ENCODE measurements at places on chromosomes 16 and 17. TPM values are rescaled to one million over a fixed set of nuclear protein-coding genes. Genes with fewer than 3 reads are reported as not detected.

SLFN14 gene
- total RNA-seq, result 0.95 TPM

CMTM2 gene
- 2.1 TPM for total RNA-seq

ITGB4 gene
- total RNA-seq, result 0.54 TPM

SDR42E1 gene
- 0.74 TPM for total RNA-seq

ZDHHC7 gene
- total RNA-seq, result 46.5 TPM

ARL4D gene
- 35.7 TPM for total RNA-seq

GRCh38 chr16:13041646-13042290 lies 140.4 kb downstream of the SHISA9 start:
- no peaks in the 10 kb centered on the region for H3K4me1 ChIP-seq
- peaks cover 4% of the 10 kb centered on the region for H3K27me3 ChIP-seq
- DNase-seq, result no peak
- H3K36me3 ChIP-seq, result no peaks in the 10 kb centered on the region
- no peak overlapping the region for H3K27ac ChIP-seq

- H3K36me3 ChIP-seq, result peaks cover 8% of the 10 kb centered on the region
- no peak overlapping the region for H3K4me3 ChIP-seq
- H3K27me3 ChIP-seq, result peaks cover 22% of the 10 kb centered on the region
- H3K27ac ChIP-seq, result no peak overlapping the region
- peak; percentile 62 for DNase-seq
- peaks cover 11% of the 10 kb centered on the region for H3K4me1 ChIP-seq
Measured at GRCh38 chr17:2050300-2051060, 4.4 kb upstream of the HIC1 start.

DNA sequence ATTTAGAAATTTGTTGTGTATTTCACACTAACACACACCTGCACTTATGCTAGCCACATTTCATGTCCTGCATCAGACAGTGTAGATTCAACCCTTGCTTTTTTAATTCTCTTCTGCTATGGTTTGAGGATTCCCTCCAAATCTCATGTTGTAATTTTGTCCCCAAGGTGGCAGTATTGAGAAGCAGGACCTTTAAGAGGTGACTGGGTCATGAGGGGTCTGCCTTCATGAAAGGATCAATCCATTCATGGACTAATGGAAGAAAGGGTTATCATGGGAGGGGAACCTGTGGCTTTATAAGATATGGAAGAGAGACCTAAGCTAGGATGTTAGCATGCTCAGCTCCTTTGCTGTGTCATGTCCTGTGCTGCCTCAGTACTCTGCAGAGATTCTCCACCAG lies 1032.2 kb downstream of the CDH11 start:
- H3K4me3 ChIP-seq, result no peak overlapping the region
- no peaks in the 10 kb centered on the region for H3K4me1 ChIP-seq
- H3K36me3 ChIP-seq, result no peaks in the 10 kb centered on the region
- H3K27me3 ChIP-seq, result no peaks in the 10 kb centered on the region

- H3K27me3 ChIP-seq, result peaks cover 8% of the 10 kb centered on the region
- H3K27ac ChIP-seq, result no peak overlapping the region
- peaks cover 20% of the 10 kb centered on the region for H3K36me3 ChIP-seq
- peak overlapping the region; percentile 89 for H3K4me3 ChIP-seq
- H3K4me1 ChIP-seq, result no peaks in the 10 kb centered on the region
Measured at GRCh38 chr17:5097101-5097834, 14.4 kb downstream of the ZNF232 start.

DNA sequence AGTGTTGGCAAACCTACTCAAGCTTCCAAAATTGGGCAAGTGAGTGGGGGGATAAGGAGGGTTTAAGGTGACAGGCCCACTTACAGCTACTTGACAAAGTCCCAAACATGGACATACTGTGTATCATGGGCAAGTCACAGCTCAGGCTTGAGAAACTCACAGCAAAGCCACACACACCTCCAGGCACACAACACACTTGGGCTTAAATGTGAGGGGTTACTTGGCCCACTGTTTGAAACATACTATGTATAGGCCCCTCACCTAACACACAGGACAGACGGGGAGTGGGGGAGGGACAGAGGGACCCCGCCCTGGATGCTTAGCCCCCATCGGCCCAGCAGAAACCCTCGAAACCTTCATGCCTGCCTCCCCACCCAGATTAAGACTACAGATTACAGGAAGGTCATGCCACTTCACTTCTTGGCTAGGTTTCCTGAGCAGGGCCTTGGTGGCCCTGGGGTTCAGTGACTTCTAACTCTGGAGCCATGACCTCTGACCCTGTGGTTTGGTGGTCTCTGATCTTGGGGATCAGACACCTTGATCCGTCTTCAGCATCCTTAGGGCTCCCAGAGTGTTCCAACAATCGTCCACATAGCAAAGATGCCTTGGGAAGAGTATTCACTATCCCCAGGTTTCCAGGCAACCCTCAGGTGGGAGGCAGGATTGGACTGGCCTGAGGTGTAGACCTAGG lies 2.3 kb upstream of the SAMD14 start:
- peaks cover 27% of the 10 kb centered on the region for H3K36me3 ChIP-seq
- no peak overlapping the region for H3K4me3 ChIP-seq
- DNase-seq, result no peak

DNA sequence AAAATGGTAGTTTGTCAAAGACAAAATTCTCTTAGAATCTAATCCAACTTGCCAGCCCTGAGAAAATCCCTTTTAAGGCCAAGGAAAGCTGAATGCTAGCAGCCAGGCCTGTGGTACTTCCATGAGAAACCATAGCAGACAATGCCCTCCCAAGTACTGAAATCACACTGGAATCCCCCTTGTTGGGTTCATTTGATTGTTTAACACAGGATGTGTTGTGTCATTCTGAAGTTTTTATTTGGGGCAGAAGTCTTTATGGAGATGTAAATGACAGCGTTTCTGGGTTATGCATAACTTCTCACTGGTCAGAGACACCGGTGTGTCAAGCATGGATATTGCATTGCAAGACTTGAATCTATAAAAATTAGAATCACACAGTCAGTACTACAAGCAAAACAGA lies 6.0 kb upstream of the ARL2BP start:
- peaks cover 31% of the 10 kb centered on the region for H3K36me3 ChIP-seq
- H3K4me1 ChIP-seq, result no peaks in the 10 kb centered on the region
- no peak overlapping the region for H3K4me3 ChIP-seq
- peaks cover 4% of the 10 kb centered on the region for H3K27me3 ChIP-seq
- no peak for DNase-seq

DNA sequence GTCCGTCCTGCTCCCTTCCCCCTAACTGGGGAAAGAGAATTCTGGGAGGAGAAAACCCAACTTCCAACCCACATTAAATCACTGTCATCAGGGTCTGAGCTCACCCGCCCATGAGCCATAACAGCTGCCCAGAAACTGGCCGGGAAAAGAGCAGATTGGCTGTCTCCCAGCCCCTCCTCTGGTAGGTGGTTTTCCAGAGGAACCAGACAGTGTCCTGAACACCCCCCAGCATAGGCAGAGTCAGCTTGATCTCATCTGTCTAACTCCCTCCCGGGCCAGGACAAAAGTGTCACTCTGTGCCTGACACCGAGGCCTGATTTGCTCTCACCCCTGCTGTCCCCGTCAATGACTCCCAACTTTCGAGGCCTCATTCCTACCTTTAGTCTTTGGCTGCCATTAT lies 197.0 kb downstream of the AXIN2 start:
- H3K27me3 ChIP-seq, result no peaks in the 10 kb centered on the region
- H3K27ac ChIP-seq, result no peak overlapping the region
- H3K4me1 ChIP-seq, result peaks cover 5% of the 10 kb centered on the region

DNA sequence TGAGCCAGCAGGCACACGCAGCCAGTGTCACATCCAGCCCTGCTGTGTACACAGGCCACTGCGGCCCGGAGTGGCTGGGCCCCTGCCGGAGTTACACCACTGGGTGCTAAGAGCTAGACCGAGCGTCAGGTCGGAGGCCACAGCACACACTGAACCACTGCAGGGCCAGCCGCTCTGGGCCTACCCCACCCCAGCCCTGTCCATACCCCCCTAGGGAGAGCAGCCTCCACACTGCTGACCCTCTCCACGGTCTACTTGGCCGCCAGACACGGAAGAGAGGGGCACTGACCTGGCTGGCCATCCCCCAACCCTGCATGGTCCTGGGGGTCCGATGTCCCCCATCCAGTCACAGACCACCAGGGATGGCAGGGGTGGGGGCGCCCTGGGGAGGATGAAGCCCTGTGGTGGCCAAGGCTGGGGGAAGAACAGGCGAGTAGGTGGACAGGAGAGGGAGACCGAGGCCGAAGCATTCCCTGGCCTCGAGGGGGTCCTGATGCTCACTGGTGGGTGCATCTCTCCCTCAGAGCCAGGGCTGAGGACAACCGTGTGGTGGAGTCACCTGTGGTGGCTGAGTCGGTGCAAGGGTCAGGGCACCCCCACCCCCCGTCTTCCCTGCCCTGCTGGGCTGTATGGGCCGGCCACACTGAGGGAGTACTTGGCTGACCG lies 34.9 kb upstream of the ZC3H18 start:
- H3K4me3 ChIP-seq, result no peak overlapping the region
- H3K27me3 ChIP-seq, result peaks cover 13% of the 10 kb centered on the region
- peaks cover 5% of the 10 kb centered on the region for H3K36me3 ChIP-seq
- DNase-seq, result no peak
- no peak overlapping the region for H3K27ac ChIP-seq

GRCh38 chr16:69150146-69150865 lies 17.9 kb downstream of the UTP4 start:
- H3K27ac ChIP-seq, result no peak overlapping the region
- H3K4me3 ChIP-seq, result no peak overlapping the region
- no peaks in the 10 kb centered on the region for H3K27me3 ChIP-seq
- peak; percentile 69 for DNase-seq
- H3K4me1 ChIP-seq, result no peaks in the 10 kb centered on the region

DNA sequence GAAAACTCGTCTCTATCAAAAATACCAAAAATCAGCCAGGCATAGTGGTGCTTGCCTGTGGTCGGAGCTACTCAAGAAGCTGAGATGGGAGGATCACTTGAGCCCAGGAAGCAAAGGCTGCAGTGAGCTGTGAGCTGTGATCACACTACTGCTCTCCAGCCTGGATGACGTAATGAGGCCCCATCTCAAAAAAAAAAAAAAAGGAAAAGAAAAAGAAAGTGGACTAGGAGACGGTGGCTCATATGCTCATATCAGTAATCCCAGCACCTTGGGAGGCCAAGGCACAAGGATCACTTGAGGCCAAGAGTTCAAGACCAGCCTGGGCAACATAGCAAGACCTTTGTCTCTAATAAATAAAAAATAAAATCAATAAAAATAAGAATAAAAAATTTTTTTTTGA lies 8.8 kb upstream of the SUMO2 start:
- H3K27me3 ChIP-seq, result no peaks in the 10 kb centered on the region
- no peaks in the 10 kb centered on the region for H3K4me1 ChIP-seq

GRCh38 chr17:4840893-4841242 lies 7.7 kb downstream of the MINK1 start:
- H3K4me3 ChIP-seq, result peak overlapping the region; percentile 4
- no peak for DNase-seq
- peaks cover 6% of the 10 kb centered on the region for H3K36me3 ChIP-seq
- H3K4me1 ChIP-seq, result peaks cover 31% of the 10 kb centered on the region

DNA sequence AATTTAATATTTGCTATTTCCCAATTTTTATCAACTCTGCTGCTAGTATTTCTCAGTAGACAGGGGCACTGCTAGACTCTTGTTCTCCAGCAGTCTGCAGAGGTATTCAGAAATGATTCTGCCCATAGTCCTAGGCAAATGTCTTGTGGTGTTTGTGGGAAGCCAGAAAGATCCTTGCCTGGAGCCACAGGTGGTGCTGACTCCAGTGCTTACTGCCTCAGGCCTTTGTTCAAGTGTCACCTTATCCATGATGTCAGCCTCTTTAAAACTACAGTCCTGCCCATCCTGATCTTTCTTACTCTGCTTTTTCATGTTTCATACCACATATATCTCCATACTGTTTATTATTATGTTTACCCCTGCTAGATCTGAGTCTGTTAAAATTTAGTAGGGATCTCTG lies 26.5 kb downstream of the ZSWIM7 start:
- DNase-seq, result no peak
- no peak overlapping the region for H3K27ac ChIP-seq

DNA sequence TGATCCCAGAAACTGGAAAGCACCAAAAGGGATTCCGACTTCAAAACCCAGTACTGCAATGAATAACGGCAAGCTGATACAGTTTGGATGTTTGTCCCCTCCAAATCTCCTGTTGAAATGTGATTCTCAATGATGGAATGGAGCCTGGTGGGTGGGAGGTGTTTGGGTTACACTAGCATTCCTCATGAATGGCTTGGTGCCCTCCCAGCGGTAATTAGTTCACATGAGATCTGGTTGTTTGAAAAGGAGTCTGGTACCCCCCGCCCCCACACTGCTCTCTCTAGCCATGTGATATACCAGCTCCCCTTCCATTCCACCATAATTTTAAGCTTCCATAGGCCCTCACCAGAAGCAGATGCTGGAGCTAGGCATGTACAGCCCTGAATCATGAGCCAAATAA lies 40.1 kb downstream of the RANBP10 start:
- H3K36me3 ChIP-seq, result peaks cover 13% of the 10 kb centered on the region
- DNase-seq, result no peak
- peaks cover 8% of the 10 kb centered on the region for H3K27me3 ChIP-seq
- H3K4me3 ChIP-seq, result peak overlapping the region; percentile 47
- H3K27ac ChIP-seq, result no peak overlapping the region
- peaks cover 17% of the 10 kb centered on the region for H3K4me1 ChIP-seq

- no peaks in the 10 kb centered on the region for H3K27me3 ChIP-seq
- H3K4me1 ChIP-seq, result peaks cover 11% of the 10 kb centered on the region
- no peak overlapping the region for H3K4me3 ChIP-seq
- DNase-seq, result no peak
- no peaks in the 10 kb centered on the region for H3K36me3 ChIP-seq
- no peak overlapping the region for H3K27ac ChIP-seq
Measured at GRCh38 chr16:72474501-72475123, 302.7 kb upstream of the PMFBP1 start.

GRCh38 chr16:66427871-66428681 lies 981 bp downstream of the BEAN1 start:
- H3K27ac ChIP-seq, result no peak overlapping the region
- peaks cover 31% of the 10 kb centered on the region for H3K27me3 ChIP-seq
- DNase-seq, result peak; percentile 28

GRCh38 chr17:72877348-72877747 lies 215.1 kb downstream of the SLC39A11 start:
- H3K27me3 ChIP-seq, result peaks cover 3% of the 10 kb centered on the region
- no peaks in the 10 kb centered on the region for H3K4me1 ChIP-seq

DNA sequence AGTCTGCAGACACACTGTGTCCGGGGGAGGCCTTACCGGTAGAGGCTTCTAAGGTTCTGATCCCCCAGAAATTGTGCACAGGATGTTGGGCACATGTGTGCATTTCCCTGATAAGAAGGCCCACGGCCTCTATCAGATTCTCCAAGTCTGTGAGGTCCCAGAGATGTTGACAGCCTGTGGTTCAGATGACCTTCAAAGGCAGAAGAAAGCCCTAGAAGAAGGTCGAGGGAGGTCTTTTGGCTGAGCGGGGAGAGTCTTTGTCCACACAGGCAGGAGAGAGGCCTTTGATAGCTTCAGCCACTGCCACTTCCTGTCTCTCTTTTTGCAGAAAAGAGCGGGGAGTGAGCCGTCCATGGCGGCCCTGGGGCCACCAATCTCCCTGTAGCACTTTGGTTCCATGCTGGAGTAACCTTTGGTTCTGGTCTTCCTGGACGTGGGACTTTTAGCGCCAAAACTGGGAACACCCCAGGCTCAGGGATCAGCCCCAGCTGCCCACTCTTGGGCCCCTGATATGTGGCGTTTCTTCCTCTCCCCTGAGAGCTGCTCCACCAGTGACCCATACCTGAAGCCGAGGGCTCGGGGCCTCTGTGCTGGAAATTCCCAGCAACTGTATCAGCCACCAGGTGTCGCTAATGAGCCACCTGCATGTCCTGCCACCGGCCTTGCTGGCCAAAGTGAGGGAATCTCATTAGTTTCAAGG lies 28.1 kb upstream of the LGALS9 start:
- H3K4me1 ChIP-seq, result peaks cover 12% of the 10 kb centered on the region
- H3K27ac ChIP-seq, result peak overlapping the region; percentile 27
- H3K27me3 ChIP-seq, result peaks cover 10% of the 10 kb centered on the region
- peak; percentile 88 for DNase-seq
- H3K4me3 ChIP-seq, result no peak overlapping the region
- peaks cover 43% of the 10 kb centered on the region for H3K36me3 ChIP-seq

All from endothelial cell (in vitro differentiated cells).